ENCODE measurements at places on chromosomes 7 and 10.

DNA sequence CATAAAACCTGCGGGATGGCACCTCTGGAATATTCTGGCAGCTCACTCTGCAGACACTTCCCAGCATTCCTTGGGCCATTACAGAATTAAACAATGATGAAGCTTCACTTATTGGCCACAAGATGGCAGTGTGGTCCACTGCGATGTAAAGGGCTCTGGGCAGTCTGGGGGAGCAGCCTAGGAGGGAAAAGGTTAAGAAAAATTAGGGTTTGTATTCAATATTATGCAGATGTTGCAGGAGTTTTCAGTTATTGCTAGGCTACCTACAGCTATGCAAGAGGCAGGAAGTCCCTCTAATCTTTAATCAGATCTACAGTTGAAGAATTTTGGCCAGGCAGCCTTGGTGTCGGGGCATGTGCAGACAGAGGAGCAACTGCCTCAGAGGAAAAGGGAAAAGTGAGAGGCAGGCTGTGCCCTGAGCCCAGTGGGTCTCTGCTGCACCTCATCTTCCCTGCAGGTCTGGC lies 233.2 kb upstream of the PRSS1 start:
- no peak for DNase-seq

DNA sequence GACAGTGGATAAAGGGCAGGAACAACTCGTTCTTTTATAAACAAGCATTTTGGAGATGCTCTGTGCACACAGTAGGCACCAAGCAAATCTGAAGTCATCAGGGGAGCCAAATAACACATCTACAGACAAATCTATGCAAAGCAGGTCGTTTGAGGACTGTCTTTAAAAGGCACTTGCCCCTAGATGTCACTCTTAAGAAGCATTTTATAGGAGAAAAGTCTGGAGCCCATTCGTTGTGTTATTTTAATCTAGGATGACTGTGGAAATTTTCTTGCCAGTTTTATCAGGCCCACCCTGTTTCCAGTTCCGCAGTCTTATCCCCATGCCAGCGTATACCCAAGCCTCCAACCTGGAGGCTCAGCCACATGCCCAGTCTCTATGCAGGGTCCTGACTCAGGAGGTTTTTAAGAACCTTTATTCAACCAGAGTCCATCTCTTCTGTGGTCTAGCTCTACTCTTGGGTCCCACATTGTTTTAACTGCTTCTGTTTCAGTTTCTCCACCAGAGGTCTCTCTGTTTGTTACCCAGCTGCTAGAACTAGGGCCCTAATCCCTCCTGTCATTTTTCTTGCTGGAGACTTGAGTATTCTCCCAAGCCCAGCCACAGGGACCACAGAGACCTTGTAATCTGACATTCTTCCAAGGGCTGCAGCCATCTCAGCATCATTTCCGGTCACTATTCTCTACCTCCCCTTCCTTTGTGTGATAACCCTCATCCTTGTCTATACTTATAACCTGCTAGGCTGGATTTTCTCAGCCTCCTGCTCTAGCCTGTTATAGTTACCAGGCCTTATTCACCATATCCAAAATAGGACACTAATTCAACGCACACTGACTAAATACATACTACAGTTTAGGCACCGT lies 26.7 kb downstream of the PIK3CG start:
- DNase-seq, result no peak

- no peak for DNase-seq
These were observed 167.6 kb downstream of the AUTS2 start for GRCh38 chr7:69765879-69766278.

GRCh38 chr10:71252220-71252619 lies 39.9 kb downstream of the UNC5B start:
- DNase-seq, result no peak

DNA sequence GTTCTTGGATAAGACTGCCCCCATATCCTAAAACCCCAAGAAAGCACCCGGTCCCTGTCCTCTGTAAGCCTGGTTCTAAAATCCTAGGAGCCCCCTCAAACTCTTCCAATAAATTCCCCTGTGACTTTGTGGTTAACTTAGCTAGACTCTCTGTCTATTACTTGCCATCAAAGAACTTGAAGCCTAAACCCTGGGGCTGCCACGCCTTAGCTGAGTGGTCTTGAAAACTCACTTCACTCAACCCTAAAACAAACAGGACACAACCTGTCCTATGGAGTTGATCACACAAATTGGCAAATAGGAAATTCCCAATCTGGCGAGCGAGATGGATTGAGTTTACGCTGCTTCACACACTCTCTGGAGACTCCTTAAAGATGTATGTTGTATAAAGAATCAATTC lies 191.4 kb upstream of the SVIL start:
- no peak for DNase-seq

DNA sequence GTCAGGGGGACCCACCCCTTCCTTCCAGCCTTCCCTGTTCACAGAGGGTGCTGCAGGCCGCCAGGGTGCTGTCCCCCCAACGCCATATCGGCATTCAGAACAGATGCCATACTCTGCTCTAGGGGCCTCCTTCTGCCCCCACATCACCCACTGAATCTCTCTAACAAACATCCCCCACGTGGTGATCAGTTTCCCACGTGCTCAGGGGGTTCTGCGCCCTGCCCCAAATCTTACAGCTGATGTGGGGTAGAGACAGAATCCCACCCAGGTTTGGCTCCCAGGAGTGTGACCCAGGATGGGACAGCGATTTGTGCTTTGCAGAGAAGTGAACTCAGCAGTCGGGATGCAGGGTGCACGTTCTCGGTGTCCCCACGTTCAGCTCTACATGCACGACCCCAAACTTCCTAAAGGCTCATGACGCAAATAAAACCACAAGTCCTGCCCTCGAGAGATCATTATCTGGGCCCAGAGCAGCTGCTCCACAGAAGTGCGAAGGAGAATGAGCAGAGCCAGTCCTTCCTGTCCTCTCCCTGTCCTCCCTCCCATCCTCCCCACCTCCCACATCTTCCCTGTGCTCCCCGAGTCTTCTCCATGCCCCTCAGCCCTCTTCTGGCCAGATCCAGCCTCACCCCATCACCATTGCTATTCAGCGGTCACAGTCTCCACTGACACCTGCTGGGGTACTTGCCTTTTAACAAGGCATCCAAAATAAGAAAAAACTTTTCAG lies 423.4 kb downstream of the DNAJB6 start:
- no peak for DNase-seq

- no peak for DNase-seq
These were observed 102.7 kb downstream of the PDGFA start for GRCh38 chr7:416761-417624.

- no peak for DNase-seq
These were observed 3.4 kb downstream of the ADRA2A start for GRCh38 chr10:111080224-111080623.

- no peak for DNase-seq
These were observed 70.2 kb upstream of the PODXL start for GRCh38 chr7:131626643-131627042.

- DNase-seq, result no peak
These were observed at the start of gene UPK3B for GRCh38 chr7:76509931-76510877. Gene UPK3B, plus strand, starts transcription at chr7:76510552. Its CDS starts 101 bp downstream, at chr7:76510653.

- DNase-seq, result no peak
These were observed 85.6 kb upstream of the MTPN start for GRCh38 chr7:136062625-136063325.

- DNase-seq, result no peak
These were observed 141.8 kb upstream of the ASAH2 start for GRCh38 chr10:50392966-50393718.

GRCh38 chr7:51973939-51974338 lies 657.3 kb upstream of the COBL start:
- no peak for DNase-seq

DNA sequence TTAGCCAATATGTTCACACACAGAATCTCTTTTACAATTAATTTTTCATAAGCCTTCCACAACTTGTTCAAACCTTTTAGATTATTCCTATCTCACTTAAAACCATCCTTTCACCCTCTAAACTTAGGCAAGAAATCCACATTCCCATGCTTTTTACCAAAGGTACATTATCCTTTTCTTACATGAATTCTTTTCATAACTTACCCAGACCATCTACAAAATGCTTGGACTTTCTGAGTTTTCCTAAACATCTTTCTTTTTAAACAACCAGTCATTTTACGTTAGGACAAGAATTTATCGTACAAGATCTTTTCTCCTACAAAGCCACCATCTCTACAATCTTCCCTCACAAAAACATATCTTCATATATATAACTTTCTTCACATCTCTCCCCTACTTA lies 18.8 kb upstream of the GARS1 start:
- no peak for DNase-seq

DNA sequence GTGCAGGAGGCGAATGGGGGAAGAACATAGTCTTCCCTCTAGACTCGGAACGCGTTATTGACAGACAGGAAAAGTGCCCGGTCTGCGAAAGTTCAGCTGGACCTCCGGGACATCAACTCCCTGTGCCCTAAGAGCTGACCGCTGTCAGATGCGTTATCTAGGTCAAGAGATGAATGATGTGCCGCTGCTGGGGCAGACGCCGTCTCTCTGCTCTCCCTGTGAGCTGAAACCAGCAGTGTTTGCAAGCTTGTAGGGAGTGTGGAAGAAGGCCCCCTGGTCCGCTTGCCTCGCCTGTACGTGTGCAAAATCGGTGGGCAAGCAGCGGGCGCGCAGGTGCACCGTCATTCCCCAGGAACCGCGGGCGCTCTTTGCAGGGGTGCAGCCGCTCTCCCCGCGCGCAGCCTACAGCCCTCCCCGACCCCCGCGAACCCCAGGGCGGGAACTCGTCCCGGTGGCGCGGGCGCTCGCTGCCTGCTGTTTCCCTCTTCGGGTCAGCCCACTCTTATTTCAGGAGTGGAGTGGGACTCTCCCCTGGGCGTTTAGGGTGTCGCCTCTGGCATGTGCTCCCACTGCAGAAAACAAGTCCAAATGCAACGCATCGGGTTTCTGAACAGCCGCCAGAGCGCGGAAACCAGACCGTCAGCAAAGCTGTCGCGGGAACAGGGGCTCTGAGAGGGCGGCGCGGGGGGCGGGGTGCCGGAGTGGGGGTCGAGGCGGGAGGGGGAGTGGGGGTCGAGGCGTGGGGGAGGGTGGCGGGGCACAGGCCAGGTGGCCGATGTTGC lies 1.8 kb upstream of the PFKFB3 start:
- peak; percentile 38 for DNase-seq

GRCh38 chr10:122877264-122877663 lies 2.1 kb downstream of the FAM24B start:
- DNase-seq, result no peak

GRCh38 chr7:116317907-116318306 lies 107.6 kb downstream of the TES start:
- no peak for DNase-seq

GRCh38 chr10:16952080-16952479 lies 134.9 kb upstream of the RSU1 start:
- DNase-seq, result no peak

DNA sequence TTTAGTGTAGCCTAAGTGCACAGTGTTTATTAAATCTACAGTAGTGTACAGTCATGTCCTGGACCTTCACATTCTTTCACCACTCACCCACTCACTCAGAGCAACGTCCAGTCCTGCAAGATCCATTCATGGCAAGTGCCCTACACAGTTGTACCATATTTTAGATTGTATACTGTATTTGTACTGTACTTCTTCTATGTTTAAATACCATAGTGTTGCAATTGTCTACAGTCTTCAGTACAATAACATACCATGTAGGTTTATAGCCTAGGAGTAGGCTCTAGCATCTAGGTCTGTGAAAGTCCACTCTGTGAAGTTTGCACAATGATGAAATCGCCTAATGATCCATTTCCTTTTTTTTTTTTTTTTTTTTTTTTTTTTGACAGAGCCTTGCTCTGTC lies 12.0 kb downstream of the EEPD1 start:
- DNase-seq, result no peak

DNA sequence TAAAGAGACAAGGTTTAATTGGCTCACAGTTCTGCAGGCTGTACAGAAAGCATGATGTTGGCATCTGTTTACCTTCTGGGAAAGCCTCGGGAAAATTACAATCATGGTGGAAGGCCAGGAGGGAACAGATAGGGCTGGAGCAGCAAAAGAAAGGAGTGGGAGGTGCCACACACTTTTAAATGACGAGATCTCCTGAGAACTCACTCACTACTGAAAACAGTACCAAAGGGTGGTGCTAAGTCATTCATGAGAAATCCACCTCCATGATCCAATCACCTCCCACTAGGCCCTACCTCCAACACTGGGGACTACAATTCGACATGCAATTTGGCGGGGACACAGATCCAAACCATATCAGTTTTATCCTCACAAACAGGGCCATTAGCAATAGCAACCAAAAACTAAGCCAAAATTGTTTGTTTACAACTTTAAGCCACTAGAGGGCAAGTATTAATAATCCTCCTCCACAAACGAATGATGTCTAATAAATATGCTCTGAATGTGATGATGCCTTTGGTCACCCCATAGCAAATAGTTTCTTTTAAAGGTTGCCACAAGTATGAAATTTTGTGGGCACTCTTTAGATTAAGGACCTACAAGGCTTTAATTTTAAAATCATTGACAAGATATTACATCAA lies 129.2 kb upstream of the NRBF2 start:
- DNase-seq, result no peak

DNA sequence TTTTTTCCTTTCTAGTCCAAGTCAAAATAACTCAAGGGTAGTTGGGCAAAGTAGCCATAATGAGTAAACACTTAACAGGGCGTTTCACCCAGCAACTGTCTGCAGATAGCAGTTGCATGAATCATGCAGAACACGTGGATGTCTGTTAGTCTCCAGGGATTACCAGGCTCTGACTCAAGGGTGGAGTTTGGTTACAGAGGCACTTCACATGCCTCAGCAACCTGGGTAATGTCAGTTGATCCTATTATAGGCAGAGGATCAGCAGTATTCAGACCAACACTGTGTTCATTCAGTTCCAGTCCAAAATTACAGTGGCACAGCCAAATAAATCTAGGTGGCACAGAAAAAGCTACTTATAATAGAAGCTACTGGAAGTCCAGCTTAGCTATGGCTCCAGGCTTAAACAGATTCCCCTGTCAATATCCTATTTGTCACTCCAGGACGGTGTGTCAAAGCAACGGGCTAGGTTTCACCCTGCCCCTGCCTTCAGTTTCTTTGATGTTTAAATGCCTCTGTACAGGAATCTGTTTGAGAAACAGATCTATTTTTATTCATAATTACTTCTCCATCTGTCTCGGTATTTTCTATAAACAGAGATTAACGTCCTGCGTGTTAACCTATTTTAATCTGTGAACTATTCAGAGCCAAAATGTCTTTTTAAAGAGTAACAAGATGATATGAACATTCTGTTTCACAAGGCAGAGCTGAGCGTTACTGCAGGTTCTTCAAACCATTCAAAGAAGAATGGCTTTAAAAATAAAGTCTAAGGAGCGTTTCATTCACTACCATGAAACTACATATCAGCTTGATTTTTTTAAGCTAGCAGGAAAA lies 162.6 kb upstream of the AKR1E2 start:
- no peak for DNase-seq

- no peak for DNase-seq
These were observed 75.6 kb downstream of the CCDC6 start for GRCh38 chr10:59830601-59831259.

- no peak for DNase-seq
These were observed 117.2 kb downstream of the PTPN20 start for GRCh38 chr10:47028466-47028865.

GRCh38 chr10:116270126-116270770 lies 2.8 kb downstream of the GFRA1 start:
- DNase-seq, result no peak

GRCh38 chr7:132575419-132575981 lies 770 bp downstream of the PLXNA4 start:
- no peak for DNase-seq

- DNase-seq, result no peak
These were observed 342.7 kb downstream of the CXCL12 start for GRCh38 chr10:44042075-44042770.

- no peak for DNase-seq
These were observed 15.5 kb downstream of the AGMO start for GRCh38 chr7:15546272-15546792.

Measured in activated CD4-positive, CD25-positive, alpha-beta regulatory T cell treated with anti-CD3 and anti-CD28 coated beads, Interleukin-2, amount 50 U/mL, for 72 hours (primary cell).